Hematopoietic multipotent progenitor cell treated with erythropoietin and hydrocortisone succinate and interleukin-3 and kit ligand, for 8 days (in vitro differentiated cells): ENCODE measurements at places on chromosomes 7 and 10.
A peak's percentile ranks its signal among the peaks of the same experiment; 100 is the strongest.

GRCh38 chr7:96982586-96982985, 22.8 kb upstream of the DLX6 start:
- DNase-seq, result no peak

DNA sequence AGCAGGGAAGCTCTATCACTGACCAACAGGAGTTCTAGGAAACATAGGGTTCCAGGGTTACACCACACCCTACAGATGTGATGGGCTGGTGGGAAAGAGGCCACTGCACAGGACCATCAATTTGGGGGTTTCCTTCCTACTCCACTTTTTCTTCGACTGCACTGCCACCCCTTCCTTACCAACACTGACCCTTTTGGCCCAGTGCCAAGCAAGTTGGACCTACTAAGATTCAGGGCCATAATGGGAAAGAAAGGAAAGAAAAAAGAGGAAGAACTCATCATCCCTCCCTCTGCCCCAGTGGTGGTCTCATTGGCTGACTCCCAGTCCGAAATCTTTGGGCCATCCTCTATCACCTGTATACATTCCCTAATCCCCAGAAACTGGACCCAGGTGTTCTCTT, 6.1 kb upstream of the PLEKHS1 start:
- DNase-seq, result no peak

GRCh38 chr7:133869556-133869955, 257.6 kb upstream of the LRGUK start:
- no peak for DNase-seq

- peak; percentile 24 for DNase-seq
These were observed 85.4 kb downstream of the ICA1 start for GRCh38 chr7:8176370-8177081.

- no peak for DNase-seq
These were observed 33.6 kb upstream of the AGR2 start for GRCh38 chr7:16838386-16838785.

GRCh38 chr10:82813856-82814255, 938.9 kb downstream of the NRG3 start:
- no peak for DNase-seq

- DNase-seq, result no peak
These were observed 17.1 kb upstream of the ING3 start for GRCh38 chr7:120933475-120933874.

GRCh38 chr7:106823631-106824030, 41.5 kb upstream of the PIK3CG start:
- no peak for DNase-seq

DNA sequence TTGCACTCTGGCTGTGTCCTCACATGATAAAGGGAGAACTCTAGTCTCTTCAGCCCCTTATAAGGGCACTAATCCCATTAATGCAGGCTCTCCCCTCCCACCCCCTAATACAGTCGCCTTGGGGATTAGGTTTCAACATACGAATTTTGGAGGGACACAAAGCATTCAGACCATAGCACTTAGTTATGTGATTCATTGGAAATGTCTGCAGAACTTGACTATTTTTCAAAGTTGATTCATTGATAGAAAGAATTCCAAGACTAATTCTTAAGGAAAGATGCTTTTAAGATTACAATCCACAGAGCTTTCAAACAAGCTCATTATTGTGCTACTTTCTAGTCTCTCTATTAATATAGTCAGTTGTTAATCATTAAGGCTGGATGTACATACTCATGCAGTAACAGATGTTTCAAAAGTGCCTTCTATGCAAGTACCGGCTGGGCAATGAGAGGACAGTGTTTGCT, 85.3 kb upstream of the RPA3 start:
- no peak for DNase-seq

DNA sequence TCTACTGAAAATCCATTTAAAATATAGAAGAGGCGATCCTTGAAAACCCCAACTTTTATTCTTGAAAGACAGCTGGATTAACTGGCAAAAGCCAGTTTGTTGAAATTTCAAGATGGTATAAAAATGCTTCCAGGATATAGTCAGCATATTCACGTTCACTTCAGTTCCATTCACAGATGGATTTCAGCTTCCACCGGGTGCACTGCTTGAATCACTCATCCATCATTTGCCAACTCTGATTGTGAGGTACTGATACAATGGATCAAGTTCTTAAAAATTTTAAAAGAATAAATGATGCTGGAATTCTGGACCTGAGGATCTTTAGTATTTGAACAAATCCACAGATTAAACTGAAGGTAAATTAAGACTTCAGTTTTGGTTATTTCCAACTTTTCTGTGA, 2.4 kb downstream of the PURB start:
- DNase-seq, result no peak

- DNase-seq, result no peak
These were observed 1081.5 kb upstream of the C7orf33 start for GRCh38 chr7:147509035-147509501.

GRCh38 chr7:66505531-66506451, 122.9 kb upstream of the KCTD7 start:
- peak; percentile 27 for DNase-seq

DNA sequence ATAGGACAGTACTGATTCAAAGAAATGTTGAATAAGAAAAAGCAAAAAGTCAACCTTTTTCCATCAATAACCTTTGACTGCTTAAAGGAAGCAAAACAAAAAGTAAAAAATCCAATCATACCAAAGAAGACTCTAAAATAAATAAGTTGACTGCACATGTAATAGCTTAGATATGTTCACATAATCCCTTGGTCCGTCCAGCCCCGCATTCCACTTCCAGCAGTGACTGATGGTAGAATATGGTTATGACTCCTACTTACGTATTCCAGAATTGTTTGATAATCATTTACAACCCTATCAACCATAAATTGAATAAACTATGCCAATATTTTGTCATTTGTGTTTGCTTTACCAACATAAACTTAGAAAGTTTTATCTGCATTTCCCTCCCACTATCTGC, 77.9 kb downstream of the CTNNA3 start:
- DNase-seq, result no peak

GRCh38 chr10:118827053-118827452, 72.3 kb upstream of the CACUL1 start:
- DNase-seq, result peak; percentile 29
